Stimulated activated CD4-positive, alpha-beta T cell treated with anti-CD3 and anti-CD28 coated beads, Interleukin-1b, Interleukin-23, amount 100 ng/mL, for 1 hour (primary cell): ENCODE measurements at places on chromosomes 2 and 18.

GRCh38 chr2:128786316-128786715 is 467.6 kb upstream of the HS6ST1 start:
- no peak for DNase-seq

GRCh38 chr2:237904831-237905599 is 45.6 kb downstream of the RAMP1 start:
- no peak for DNase-seq

DNA sequence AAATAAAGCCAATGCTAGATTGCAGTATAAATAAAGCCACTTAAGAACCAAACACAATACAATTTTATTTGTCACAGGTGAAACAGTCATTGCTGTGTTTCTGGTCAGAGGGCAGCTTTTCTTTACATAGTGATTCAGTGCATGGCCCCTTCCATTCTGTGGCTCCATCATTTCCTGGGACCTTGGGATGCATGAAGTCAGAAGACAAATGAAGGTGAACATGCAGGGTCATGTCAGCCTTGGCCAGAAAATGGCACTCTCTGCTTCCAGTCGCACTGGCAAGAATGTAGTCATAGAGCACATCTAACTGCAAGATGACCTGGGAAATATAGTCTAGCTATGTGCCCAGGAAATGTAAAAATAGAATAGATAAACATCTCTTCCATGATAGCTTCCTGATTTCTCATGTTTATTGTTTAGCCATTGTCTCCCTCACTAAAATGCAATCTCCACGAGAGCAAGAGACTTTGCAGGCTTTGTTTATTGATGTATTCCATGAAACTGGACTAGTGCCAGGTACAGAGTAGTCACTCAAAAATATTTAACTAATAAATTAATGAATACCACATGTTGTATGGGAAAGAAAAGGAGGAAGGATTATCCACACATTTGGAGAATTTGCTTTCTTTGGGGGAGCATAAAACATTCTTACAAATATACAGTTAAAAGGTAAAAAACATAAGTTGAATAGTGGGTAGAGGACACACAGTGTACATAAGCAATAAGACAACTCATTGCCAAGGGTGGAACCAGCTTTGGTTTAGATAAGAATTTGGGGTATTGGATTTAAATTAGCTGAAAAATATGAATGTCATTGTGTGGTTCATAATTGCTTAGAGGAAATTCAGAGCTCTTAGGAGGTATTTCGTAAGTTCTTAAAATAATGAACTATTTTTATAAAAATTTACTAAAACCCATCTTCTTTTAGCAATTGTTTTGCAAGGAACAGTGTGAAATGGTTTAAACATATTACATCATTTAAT is 343.8 kb downstream of the PID1 start:
- DNase-seq = no peak

- DNase-seq = no peak
Measured at GRCh38 chr2:48229063-48229462, 300.9 kb upstream of the STON1 start.

GRCh38 chr18:377088-377487 is 109.2 kb upstream of the THOC1 start:
- no peak for DNase-seq

- no peak for DNase-seq
Measured at GRCh38 chr2:95347681-95348608, 50.8 kb downstream of the KCNIP3 start.

DNA sequence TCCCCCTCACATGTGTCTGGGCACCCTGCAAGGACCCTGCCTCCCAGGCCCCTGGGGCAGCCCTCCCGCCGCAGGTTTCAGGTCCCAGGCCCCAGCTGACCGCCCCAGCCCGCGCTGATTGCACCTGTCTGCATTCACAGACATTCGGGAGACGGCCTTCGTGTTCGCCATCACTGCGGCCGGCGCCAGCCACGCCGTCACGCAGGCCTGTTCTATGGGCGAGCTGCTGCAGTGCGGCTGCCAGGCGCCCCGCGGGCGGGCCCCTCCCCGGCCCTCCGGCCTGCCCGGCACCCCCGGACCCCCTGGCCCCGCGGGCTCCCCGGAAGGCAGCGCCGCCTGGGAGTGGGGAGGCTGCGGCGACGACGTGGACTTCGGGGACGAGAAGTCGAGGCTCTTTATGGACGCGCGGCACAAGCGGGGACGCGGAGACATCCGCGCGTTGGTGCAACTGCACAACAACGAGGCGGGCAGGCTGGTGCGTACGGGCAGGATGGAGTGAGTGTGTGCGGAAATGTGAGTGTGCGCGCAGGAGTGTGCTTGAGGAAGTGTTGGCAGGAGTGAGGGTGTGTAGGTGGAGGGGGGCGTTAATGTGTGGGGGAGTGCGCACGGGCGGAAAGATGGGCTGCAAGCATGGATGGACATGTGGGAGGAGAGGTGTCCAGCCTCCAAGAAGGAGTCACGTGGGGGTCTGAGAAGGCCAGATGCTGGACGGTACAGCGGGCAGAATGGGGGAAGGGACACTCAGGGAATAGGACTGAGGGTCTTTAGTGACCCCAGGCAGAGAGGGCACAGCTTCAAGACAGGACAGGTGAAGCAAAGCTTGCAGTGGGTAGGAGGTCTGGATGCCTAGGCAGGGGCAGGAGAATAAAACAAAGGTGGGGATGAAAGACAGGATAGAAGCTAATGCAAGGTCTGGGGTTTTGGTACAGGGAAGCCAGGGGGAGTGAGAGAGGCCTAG is 9.0 kb upstream of the WNT10A start:
- no peak for DNase-seq

GRCh38 chr18:28837100-28837499 is 660.2 kb upstream of the CDH2 start:
- no peak for DNase-seq

GRCh38 chr2:42314892-42315468 is 46.0 kb downstream of the COX7A2L start:
- DNase-seq = no peak

DNA sequence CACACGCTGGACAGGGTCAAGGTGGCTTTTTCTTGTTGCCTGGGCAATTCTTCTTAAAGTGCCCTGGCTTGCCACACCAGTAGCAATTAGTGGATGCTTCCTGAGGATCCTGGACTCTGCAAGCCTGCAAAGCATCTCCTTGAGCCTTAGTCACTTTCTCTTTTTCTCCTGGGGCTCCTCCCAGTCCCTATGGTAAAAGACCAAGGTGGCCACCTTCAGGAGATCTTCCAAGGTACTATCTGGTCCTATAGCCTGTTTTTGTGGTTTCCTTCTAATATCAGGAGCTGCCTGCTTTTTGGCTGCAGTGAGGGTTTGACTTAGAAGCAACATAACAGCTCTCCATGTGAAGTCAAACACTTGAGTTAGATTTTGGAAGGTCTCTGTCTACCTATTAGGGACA is 33.3 kb upstream of the GMCL1 start:
- no peak for DNase-seq

- DNase-seq = no peak
Measured at GRCh38 chr2:196592331-196592910, 47.1 kb upstream of the CCDC150 start.
